ENCODE measurements at places on chromosomes 13 and 19.

DNA sequence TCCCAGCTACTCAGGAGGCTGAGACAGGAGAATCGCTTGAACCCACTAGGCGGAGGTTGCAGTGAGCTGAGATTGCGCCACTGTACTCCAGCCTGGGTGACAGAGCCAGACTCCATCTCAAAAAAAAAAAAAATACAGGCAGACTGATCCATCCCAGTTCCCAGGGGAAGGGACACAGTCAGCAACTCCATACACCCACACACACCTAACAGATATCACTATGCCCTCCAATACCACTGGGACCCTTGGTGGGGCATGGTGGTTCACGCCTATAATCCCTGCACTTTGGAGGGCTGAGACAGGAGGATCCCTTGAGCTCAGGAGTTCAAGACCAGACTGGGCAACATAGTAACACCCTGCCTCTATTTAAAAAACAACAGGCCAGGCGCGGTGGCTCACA lies 2.6 kb downstream of the DPF1 start:
- DNase-seq, result no peak

- DNase-seq, result no peak
Observed at GRCh38 chr19:5978606-5979552, 939 bp upstream of the RANBP3 start.

GRCh38 chr19:3482507-3483225 lies 575 bp downstream of the SMIM44 start:
- no peak for DNase-seq

DNA sequence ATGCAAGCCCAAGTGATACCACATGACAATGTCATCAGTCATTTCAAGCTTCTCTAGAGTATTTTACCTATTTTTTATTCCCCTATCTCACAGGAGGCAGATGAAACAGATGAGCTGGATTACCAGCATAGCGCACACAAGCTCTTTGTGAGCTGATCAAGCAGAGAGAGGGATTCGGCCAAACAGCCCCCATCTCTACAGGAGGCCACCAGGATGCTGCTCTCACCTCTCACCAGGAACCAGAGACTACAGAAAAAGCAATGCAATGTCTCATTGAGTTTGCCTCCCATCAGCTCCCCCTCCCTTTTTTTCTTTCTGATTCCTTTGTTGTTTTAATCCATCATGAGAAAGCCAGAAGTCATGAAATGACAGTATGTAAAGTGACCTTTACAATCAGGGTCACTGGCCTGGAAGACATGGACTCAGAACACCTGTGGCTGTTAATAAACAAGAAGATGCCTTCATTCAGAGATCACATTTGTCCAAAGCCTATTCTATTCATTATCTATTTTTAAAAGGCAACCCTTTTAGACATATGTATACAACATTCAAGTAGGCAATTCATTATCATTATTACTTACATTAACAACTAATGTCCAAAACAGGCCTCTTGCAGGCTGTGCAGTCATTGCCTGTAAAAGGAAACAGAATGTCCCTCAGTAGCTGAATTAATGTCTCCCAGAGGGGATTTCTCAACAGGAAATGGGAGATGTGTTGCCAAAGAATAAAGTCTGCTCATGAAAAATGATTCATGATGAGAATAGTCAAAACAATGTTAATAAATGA lies 656.6 kb downstream of the TBC1D4 start:
- no peak for DNase-seq
